Activated CD4-positive, alpha-beta T cell treated with anti-CD3 and anti-CD28 coated beads for 36 hours (primary cell): ENCODE measurements at places on chromosomes 12 and 14.

DNA sequence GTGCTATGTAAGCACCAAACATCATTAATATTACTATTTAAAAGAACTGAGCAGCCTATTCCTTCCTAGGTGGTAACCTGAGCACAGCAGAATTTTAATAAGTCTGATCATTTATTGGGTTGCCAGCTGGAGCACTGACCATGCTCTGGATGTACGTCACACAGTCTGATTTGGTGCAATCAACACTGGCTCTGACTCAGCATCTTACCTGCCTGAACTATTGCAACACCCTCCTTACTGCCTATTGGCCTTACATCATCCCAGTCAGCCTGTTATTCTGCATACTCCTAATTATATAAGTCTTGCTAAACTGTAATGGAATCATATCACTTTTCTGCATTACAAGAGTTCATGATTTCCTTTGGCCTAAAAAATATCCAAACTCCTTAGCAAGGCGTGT, 149.7 kb downstream of the PTPRO start:
- no peak for DNase-seq

GRCh38 chr14:79809849-79810612, 401.3 kb downstream of the DIO2 start:
- no peak for DNase-seq

- no peak for DNase-seq
Measured at GRCh38 chr14:35257809-35258208, 34.4 kb upstream of the PSMA6 start.

DNA sequence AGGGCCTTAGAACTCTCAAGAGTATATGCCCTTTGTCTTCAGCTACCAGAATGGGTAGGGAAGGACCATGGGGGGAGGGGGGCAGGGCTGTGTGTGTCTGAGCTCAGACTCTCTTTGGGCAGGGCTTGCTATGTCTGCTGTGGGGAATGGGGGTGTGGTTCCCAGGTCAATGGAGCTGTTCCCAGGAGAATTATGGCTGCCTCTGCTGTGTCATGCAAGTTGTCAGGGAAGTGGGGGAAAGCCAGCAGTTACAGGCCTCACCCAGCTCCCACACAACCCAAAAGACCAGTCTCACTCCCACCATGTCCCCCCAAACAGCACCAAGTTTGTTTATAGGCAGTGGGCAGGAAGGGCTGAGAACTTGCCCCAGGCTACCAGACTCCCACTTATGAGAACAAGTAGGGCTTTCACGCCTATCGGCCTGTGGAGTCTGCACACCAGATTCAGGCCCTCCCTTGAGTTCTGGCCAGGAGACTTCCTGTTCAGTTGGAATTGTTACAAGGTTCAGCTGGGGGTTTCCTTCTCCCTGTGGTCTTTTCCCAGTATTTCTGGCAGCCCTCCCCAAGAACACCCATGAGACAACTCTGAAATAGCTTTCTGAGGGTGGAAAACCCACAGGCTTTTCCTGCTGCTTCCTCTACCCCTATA, 6.1 kb upstream of the SERPINA11 start:
- DNase-seq: no peak

GRCh38 chr12:29794862-29795261, 11.1 kb upstream of the TMTC1 start:
- no peak for DNase-seq

- peak; percentile 66 for DNase-seq
Measured at GRCh38 chr12:47349137-47350061, 269.6 kb upstream of the AMIGO2 start.

DNA sequence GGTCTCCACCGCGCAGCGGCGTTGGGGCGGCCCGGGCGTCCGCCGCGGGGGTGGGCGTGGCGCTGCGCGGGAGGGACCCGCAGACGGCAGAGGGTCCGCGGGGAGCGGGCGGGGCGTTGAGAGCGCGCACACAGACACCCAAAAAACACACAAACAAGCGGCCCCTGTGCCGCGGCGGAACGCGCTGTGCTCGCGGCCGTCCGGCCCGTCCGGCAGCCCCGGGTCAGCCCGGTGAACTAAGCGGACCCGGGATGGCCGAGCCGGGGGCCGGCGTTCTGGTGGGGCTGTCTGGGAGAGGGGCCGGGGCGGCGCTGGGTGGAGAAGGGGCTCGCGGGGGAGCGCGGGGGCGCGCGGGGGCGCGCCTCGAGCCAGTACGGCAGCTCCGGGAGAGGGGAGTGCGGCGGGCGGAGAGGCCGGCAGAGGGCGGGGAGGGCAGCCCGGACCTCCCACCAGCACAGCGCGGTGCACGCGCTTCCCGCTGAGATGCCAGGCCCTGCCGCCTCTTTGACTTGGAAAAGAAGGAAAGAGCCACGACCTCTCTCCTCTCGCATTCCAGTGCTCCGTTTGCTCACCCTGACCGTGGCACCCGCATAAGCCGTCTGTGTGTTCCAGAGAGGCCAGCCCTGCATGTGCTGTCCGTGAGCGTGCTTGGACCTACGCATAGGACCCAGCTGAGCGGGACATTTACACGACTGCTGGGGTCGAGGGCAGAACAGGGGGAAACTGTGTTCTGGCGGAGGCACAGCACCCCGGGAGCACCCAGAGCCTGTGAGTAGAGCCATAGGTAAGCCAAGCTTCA, 10.3 kb downstream of the SLC6A12 start:
- no peak for DNase-seq

DNA sequence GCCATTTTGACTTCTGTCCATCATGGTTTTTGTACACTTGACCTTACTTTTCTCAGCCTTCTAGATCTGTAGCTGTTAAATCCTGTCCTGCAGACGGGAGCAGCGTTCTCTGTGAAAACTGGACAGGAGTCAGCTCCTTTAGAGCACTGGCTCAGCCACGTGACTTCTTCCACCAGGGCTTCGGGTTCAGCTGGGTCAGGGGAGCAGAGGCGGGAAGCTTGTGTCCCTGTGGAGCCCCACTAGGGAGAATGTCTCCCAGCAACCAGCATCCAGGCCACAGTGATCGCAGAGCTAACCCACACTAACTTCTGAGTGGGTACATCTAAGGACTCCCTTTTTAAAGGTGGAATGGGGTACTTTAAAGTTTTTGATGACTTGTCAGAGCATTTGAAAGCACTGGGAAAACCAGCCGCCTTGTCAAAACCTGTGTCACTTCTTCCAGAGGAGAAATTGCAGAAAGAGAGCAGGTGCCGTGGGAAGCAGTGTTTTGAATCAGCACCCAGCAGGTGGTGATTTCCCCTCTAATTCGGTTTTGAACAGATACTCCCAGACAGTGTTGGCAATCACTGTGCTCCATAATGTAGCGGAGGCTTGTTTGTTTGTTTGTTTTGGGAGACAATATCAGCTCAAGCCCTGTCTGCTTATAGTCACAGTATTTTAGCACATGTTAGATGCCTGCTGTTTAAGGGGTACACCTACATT, 17.9 kb downstream of the DERA start:
- DNase-seq: no peak

DNA sequence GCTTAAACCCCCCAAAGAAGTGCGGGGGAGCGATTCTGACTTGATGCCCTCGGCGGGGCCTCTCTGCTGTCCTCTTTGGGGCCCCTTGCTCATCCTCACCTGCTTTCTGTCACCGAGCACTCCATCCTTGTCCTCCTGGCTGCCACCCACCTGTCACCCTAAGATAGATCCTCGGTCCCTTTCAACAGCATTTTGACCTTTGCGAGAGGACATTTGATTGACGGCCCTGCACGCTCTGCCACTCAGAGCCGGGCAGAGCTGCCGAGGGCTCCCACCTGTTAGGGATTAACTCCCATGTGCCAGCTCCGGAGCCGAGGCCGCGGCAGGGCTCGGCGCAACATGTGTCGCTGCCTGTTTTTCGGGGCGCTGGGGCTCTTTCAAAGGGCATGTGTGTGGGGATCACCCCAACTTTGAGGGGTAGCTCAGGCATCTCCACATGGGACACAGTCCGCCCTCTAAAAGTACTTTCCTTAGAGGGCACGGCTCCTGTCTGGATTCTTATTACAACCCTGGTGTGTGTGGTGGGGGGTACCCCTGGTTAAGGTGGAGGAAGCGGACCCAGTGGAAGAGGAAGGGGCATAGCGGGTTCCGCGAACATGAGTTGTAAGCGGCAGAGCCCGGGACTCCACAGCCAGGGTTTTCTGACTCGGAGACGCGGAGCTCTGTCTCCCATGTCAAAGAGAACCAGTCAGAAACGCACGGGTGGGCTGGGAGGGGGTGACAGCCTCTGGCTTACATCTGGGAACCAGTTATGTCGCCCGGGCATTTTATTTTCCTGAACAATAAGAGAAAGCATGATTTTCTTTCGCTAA, 811 bp upstream of the MEG3 start:
- DNase-seq: no peak

GRCh38 chr12:18696971-18697602, 40.7 kb downstream of the PLCZ1 start:
- no peak for DNase-seq

- peak; percentile 59 for DNase-seq
Measured at GRCh38 chr14:57390806-57391516, 575 bp downstream of the NAA30 start.

DNA sequence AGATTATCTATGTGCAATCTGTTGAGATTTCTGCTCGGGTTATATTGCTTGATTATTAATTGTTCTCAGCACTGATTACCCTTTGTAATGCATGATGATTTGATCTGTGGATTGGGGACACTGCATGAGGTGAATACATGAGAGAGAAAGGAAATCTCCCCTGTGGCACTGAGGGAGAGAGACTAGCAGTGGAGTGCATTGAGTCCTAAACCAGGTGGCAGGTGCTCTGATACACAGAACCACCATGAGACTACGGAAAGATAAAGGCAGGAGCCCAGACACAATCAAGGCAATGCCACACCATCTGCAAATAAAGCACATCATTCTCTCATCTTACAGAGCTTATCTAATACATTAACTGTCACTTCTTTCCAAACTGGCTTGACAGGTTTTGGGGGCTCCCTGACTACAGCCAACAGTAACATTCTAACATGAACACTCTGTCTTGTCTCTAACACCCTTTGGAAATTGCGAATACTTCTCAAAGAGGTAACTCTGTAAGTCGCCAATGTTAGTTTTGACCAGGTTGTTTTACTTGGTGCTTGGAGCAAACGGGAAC, 37.6 kb upstream of the TSPAN8 start:
- DNase-seq: no peak

DNA sequence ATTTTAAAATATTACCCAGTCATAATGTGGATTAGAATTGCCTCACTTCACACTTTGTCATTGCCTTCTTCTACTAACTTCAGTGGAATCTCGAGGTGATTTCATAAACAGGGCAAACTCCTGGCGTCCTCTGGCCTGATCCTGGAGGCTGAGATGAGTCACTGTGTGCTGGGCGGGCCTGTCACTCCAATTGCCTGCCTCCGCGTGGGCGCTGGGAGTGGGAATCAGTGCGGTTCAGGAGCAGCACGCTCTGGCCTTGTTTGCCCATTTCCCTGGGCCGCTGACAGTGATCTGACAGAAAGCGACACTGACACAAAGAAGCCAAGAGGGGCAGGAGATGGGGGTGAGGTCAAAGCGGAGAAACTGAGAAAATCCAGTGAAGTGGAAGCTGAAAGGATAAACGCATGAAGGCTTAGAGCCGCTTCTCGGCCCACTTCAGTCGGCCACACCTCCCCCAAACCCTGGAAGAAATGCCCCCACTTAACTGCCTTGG, 29.7 kb downstream of the LGR5 start:
- no peak for DNase-seq

GRCh38 chr14:74531467-74531866, 37.9 kb downstream of the ISCA2 start:
- peak; percentile 14 for DNase-seq

DNA sequence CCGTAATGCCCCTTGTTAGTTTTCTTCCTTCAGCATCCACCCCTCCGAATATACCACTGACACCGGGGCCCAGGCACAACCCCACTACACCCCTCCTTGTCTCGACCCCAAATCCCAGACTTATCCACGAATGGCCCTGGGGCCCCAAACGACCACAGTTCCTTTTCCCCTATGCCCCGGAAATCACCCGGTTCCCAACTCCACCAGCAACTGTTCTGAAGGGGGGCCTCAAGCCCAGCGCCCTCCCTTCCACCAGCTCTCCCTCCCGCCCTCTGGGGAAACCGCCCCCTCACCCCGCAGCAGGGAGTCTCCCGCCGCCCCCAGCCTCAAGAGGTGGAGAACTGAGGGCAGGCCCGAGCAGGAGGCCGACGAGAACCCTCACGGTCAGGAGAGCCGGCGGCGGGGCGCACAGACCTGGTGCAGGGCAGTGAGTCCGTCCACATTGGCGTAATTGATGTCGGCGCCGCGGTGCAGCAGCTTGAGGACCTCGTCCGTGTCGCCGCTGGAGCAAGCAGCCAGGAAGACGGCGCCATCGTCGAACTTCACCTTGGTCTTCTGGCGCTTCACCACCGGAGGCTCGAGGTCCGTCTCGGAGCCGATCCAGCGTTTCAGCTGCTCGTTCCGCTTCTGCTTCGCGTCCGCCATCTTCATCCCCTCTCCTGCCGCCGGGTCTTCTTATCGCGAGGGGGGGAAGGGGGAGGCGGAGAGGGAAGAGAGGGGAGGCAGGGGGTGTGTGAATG, 446 bp downstream of the PPP1R12A start:
- peak; percentile 72 for DNase-seq

DNA sequence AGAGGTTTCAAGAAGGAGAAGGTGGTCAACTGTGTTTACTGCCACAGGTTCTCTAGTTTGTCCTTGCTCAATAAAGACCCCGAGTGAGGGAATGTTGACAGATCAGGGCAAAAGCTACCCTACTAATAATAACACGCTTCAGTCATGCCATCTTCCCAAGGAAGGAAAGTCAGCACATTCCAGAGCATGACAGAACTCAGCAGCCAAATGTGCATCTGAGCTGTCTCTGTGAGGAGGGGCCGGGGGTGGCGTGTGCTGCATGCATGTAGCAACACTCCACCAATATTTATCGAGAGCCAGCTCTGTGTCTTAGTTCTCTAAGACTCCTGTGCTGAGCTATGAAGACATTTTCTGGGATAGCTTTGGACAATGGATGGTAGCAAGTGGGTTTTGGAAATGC, 260.4 kb downstream of the DPF3 start:
- DNase-seq: no peak

DNA sequence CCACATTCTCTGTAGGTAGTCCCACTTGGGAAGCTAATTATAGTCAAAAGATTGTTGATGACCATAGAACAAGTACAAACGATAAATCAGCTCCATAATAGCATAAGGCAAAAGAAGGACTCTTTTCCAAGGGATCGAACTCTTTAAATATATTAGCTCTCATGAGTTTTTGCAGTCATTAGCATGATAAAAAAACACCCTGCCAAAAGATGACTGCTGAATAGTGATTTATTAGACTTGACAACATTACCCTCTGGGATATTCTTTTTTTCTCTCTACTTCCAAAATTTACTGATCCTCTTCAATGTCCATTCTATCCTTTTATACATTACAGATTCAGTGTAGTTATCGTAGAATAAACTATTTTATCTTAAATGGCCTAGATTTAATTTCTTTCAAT, 14.2 kb downstream of the EPYC start:
- no peak for DNase-seq

- DNase-seq: no peak
Measured at GRCh38 chr14:45727133-45727532, 474.1 kb upstream of the MIS18BP1 start.

DNA sequence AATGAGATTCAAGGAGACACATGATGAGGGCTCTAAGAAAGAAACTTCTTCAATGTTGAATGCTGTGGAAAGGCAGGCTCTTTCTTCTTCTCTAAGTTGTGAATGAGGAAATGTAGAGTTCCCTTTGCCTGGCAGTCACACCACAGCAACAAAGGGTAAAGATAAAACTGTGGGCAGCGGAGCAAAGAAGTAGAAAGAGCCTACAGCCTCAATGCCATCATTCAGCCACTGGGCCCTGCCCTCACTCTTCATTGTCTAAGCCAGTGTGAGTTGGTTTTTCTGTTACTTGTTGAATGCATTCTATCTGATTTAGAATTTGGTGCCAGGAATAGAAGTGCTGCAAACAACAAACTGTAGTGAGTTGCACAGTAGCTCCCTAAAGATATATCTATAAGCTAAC, 12.2 kb downstream of the SDR9C7 start:
- DNase-seq: no peak
